Myometrial cell (primary cell): ENCODE measurements at places on chromosomes 1 and 21. TPM values are rescaled to one million over a fixed set of nuclear protein-coding genes. Genes with fewer than 3 reads are reported as not detected.

Gene FAM110D
- not detected in 2 replicates for total RNA-seq

Gene CD164L2
- total RNA-seq: not detected in 2 replicates

Gene UBXN10
- total RNA-seq: not detected in 2 replicates

Gene KLF17
- total RNA-seq: under 0.01 TPM in 1 of 2 replicates, not detected in the other

Gene FABP3
- total RNA-seq: 126 and 155 TPM in 2 replicates

Gene CLDN17
- not detected in 2 replicates for total RNA-seq

Gene SLAMF7
- not detected in 2 replicates for total RNA-seq

Gene C1orf94
- total RNA-seq: not detected in 2 replicates

Gene LRRC7
- under 0.01 TPM in 1 of 2 replicates, not detected in the other for total RNA-seq
